ENCODE measurements at places on chromosomes 6 and 20.

GRCh38 chr20:33560026-33560425 lies 70.1 kb downstream of the CBFA2T2 start:
- DNase-seq: no peak

DNA sequence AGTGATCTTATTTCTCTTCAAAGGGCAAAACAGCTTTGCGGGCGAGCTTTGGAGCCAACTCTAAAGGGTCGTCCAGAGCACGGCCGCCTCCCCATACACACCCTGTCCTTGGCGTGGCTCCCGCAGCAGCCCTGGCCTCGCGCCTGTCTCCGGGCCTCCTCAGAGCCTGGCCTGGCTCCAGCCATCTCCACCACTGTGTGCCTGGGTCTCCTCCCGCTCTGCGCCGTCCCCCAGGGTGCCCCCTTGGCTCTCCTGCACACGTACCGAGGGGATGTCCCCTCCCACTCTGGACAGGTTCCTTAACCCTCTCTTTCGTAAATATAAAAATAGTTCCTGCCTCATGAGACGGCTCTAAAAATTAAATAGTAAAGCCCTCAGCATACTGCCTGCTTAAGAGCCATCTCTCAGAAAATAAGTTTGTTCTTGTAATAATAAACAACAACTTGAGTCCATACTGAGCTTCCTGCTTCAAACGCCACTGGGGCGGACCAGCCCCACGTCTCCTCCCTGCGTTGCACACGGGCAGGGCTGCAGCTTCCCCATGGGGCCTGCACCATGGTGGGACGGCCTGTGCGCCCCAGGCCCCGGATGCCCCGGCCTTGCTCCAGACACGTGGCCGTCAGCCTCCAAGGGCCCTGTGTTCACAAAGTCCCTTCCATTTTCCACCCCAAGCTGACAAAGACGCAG lies 226.2 kb downstream of the TTLL2 start:
- DNase-seq: no peak

GRCh38 chr20:7231303-7231702 lies 463.8 kb downstream of the BMP2 start:
- DNase-seq: no peak

GRCh38 chr6:52373151-52373690 lies 11.3 kb downstream of the PAQR8 start:
- DNase-seq: no peak

- DNase-seq: no peak
Observed at GRCh38 chr20:9172851-9173250, 104.0 kb downstream of the PLCB4 start.

GRCh38 chr6:65091561-65091960 lies 615.5 kb downstream of the EYS start:
- no peak for DNase-seq

GRCh38 chr20:53444401-53445149 lies 149.1 kb downstream of the ZNF217 start:
- DNase-seq: no peak

- peak; percentile 77 for DNase-seq
Observed at GRCh38 chr6:36340618-36341454, 4.1 kb upstream of the BNIP5 start.

DNA sequence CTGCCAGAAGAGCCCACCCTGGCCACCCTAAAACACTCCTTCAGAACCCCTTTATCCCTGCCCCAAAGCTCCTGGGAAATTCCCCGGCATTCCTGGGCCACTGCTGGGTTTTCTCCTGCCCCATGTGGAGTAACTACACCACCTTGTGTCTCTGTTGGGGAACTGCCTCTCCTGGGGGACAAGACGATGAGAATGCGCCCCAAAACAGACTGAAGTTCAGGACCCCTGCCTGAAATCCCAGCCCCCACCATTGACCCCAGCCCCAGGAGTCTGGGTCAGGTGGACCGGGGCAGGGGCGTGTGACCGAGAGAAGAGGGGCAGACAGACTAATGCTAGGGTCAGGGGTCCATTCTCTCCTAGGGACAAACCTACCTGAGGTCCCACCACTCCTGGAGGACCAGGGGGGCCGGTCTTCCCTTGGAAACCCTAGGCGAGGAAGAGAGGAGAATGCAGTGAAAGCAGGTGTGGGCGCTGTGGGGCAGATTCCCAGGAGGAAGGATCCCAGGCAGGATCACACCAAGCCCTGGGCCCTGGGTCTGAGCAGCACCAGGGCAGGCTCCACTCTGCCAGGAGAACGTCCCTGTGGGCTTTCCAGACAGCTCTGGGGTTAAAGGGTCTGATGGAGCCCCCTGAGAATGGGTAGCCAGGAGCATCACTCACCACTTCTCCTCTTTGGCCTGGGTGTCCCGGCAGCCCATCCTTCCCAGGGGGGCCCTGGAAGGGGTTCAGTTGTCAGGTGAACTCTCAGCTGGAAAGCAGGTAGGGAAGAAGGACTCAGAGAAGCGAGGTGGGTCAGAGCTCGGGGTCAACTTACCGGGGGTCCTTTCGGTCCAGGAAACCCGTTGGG lies 19.4 kb downstream of the COL11A2 start:
- DNase-seq: peak; percentile 56

DNA sequence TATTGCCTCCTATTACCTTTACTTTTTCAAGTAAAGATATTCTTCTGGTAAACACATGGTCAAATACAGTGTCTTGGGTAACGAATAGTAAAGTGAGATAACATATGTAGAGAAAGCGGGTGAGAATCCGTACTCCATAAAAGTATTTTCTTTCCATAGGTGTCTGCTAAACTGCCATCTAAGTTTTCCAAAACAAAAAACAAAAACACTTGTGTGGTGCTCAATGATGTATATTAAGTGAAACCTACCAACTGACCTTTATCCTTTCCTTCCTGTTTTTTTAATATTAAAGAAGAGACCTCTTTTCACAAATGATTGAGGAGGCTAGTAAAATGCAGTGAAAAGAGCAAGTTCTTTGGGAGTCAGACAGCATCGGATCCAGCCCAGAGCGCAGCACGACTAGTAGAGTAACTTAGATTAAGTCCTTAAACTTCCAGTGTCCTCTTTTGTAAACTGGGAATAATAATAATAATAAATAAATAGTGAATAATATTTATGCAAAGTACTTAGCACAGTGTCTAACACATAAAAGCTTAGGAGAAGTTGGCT lies 437 bp upstream of the CDKAL1 start:
- DNase-seq: no peak

DNA sequence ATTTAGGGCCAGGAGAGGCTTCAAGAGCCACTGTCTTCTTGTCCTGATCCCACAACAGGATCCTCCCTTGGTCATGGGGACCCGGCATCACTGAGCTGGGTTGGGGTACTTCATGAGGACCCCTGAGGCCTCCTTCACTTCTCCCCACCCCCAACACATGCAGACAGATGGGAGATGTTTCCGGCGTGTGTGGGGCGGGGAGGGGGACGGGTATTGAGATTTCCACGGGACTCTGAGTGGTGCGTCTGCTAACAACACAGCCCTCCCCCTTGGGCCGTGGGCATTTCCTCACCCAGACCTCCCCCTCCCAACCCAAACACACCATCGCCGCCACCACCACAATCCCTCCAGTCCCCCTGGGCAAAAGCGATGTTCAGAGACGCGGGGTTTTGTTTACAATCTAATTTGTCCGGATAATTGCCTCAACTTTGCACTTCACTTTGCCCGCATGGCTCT lies 906 bp upstream of the FOXP4 start:
- no peak for DNase-seq

DNA sequence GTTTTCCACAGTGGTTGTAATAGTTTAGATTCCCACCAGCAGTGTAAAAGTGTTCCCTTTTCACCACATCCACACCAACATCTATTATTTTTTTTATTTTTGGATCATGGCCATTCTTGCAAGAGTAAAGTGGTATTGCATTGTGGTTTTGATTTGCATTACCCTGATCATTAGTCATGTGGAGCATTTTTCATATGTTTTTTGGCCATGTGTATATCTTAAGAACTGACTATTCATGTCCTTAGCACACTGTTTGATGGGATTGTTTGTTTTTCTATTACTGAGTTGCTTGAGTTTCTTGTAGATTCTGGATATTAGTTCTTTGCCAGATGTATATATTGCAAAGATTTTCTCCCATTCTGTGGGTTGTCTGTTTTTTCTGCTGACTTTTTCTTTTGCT lies 820.1 kb downstream of the TENT5A start:
- DNase-seq: no peak

DNA sequence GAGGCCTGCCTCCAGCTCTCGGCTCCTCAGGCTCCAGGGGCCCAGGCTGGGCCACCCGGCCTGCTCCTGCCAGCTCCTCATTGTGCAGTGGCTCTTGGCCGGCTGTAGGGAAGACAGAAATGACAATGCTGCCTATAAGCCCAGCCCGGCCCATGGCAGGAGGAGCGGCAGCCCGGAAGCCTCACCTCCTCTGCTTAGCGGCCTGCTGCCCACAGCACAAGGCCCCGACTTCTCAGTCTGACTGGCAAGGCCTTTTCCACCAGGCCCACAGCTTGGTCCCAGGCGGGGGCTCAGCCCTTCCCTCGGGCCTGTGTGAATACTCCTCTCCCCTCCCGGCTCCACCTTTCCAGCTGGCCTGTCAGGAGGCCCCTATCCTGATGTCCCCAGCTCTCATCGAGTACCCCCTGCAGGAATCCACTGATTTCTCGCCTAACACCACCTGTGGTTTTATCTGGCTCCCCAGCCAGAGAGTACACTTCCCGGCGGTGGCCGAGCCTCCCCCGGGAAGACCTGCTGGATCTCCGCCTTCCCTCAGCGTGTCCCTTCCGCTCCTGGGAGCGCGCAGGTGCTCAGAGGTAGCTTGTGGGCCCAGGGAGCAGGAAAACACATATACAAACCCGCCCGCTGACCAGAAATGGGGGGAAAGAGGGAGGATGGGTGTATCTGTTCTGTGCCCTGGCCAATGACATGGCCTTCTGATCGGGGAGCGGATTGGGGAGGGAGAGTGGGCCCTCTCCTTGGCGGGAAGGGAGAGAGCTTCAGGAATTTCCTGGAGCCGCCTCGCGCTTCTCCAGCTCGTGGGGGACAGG lies 963 bp downstream of the DDRGK1 start:
- no peak for DNase-seq

GRCh38 chr6:128389820-128390534 lies 130.4 kb downstream of the PTPRK start:
- no peak for DNase-seq

DNA sequence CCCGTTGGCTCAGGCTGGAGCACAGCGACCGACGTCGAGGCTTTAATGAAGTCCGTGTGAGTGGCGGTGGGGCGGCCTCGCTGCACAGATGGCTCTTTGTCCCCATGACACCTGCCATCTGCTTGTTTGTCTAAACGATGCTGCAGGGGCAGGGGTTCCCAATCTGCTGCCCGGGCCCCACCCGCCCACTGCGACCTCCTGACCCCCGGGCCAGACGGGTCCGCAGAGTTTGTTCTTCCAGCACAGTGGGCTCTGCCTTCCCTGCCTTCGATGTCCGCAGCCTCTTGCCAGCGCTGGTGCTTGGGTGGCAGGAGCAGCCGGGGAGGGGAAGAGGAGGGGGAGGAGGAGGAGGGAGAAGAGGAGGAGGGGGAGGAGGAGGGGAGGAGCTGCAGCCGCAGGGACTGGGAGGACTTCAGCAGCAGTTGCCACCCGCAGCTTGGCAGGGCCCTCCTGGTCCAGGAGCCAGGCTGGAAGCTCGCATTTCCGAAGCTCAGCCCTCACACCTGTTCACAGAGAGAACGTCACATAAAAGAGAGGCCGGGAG lies 210.0 kb downstream of the DLL1 start:
- peak; percentile 21 for DNase-seq

- DNase-seq: peak; percentile 48
Observed at GRCh38 chr20:17570347-17571152, 675 bp downstream of the DSTN start.

- peak; percentile 10 for DNase-seq
Observed at GRCh38 chr20:24700166-24700860, 230.9 kb downstream of the SYNDIG1 start.

DNA sequence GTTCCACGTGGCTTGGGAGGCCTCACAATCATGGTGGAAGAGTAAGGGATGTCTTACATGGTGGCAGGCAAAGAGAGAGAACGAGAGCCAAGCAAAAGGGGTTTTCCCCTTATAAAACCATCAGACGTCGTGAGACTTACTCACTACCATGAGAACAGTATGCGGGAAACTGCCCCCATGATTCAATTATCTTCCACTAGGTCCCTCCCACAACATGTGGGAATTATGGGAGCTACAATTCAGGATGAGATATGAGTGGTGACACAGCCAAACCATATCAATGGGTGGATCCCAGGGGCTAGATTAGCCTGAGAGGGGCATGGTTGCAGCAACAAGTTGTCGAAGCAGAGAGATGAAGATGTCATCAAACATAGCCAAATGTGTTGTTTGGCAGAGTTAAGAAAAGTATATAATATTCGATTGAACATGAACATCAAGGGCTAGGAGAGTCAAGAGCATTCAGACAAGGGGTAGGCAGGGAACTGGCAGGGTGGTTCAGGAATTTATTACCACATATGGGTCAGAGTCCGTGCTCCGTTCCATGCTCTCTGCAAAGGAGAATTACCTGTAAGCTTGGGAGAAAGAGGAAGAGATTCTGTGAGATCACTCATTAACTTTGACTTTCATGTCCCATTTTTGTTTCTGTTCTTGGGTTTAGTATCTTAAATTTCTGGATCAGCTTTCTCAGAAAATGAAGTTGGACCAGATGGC lies 98.8 kb downstream of the CCDC170 start:
- no peak for DNase-seq

DNA sequence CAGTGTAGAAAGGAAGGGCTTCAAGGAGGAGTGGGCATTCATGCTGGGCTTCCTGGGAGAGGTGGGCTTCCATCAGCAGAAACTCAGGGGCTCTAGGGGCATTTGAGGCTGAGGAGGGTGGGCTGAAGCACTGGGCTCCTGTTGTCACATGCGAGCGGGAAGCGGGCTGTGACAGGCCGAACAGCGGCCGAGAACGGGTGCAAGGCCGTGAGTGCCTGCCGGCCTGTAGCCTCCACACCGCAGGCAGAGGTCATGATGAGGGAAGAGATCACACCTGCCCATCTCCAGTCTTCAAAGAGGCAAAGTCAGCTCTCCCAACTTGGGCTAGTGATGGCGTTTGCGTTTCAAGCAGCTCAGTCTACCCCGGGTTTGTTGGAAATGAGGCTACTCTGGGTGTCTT lies 880 bp downstream of the TTLL2 start:
- no peak for DNase-seq

DNA sequence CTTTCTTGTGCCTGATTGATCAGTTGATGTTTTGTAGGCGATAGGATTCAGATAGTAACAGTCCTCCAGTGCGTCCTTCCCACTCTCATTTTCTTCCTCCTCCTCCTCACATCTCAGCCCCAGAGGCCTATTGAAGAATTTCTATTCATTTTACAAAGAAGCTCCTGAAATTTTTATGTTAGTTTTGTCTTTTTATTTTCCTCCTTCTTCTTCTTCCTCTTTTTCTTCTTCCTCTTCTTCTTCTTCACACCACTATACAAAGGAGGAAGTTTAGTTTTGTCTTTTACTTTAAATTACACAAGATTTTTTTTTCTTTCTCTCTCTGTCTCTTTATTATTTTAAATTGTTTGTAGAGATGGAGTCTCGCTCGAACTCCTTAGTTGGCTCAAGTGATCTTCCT lies 19.1 kb downstream of the BTN2A1 start:
- DNase-seq: no peak

DNA sequence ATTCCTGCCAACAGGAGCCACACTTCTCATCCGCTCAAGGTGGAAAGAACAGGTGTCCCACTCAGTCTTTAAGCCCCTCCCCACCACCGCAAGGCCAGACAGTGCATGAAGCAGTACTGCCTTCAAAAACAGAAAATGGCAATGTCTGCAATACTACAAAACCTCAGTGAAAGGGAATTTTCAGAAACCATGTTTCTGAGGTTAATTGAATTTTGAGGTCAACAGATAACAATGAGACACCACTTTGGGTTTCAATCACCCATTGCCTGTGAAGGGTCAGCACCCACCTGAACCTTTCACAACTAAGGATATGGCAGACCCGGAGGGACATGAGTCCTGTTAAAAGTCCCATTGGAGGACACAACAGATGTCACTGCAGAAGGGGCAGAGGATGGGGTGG lies 13.0 kb downstream of the ZC3H12D start:
- no peak for DNase-seq
